Naive B cell (primary cell): ENCODE measurements at places on chromosomes 4 and X.

DNA sequence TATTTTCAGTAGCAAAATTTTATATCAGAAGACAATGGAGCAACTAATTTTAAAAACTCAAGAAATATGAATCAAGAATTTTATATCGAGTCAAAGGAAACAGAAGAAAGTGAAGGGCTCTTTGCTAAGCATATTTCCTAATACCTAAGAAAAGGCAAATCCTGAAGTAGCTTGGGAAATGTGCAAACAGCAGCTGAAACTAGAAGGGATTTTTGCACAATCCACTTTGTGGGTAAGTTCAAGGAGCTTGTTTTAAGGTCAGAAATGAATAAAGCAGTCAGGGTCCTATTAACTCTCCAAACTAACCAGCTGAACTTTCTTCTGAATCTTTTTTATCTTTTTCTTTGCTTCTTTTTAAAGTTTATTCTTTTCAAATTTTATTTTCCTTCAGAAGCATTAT is 500.9 kb upstream of the CXorf51A start:
- no peak for DNase-seq

- no peak for DNase-seq
These were observed 83.0 kb downstream of the AFF1 start for GRCh38 chr4:87017580-87018342.

- DNase-seq = no peak
These were observed 18.8 kb downstream of the IL3RA start for GRCh38 chrX:1355131-1356046.

DNA sequence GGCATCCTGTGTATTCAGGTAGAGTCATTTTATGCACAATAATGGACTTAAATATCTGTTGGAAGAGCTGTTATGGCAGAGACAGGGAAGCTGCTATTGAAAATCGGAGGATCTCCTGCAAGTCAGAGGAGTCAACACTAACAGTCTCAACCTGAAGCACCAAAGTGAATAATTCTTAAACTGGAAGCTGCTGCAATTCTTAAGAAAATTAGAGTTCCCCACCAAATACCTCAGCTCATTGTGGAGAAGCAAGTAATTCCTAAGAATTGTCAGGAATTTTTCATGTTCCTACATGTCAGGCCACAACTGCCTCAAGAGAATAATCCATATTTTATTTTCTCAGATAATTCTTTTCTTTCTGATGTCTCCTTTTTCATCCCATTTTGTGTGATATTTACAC is 892.6 kb upstream of the LCORL start:
- no peak for DNase-seq

DNA sequence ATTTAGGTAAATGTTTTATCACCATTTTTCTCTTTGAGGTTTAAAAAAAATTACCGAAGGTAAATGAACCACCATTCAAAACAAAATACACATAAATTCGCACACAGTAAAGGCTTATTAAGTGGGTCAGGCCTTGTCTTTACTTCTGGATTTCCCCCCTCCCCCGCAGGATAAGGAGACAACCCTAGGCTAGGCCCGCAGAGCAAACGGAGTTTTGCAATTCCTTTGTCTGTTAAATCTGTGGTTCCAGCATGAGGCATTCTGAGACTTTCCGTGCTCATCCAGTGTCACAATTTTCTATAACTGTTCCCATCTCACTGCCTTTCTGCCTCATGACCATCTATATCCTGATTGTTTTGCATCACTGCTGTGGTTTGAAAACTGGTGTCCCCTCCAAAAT is 307.4 kb downstream of the DCHS2 start:
- no peak for DNase-seq

DNA sequence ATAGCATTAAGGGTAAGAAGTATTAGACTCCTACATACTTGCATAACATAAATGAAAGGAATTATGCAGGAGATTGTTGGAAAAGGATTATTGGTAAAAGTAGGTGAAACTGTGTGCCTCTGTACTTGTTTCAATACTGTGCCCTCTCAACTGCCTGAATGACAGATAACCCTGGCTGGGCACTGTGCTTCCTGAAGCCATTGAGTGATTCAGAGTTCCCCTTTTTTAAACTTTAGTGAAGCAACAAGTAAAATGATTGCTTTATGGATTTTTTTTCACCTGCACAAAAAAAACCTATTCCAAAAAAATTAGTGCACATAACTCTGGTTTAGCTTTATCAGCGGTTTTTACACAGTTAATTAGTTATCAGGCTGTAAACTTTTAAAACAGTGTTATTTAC is 204.8 kb downstream of the TRAM1L1 start:
- no peak for DNase-seq

DNA sequence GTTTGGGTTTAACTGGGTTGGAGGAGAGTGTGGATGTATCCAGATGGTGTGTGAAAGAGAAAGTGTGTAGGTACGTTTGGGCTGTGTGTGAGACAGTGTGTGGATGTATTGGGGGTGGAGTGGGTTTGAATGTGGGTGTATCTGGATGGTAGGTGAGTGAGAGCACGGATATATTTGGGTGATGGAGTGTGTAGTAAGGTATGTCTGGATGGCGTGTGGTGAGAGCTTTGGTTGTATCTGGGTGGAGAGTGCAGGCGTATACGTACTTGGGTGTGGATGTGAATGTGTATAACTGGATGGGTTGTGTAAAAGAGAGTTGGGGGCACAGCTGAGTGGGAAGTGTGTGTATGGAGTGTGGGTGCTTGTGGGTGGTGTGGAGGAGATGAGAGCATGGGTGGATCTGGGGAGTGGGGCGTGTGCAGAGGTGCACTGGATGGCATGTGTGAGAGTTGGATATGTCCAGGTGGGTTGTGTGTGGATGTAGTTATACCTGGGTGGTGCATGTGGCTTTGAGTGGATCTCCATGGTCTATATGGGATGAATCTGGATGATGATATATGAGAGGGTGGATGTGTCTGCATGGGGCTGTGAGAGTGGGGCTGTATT is 6.8 kb downstream of the GPR173 start:
- no peak for DNase-seq

GRCh38 chr4:54063737-54064316 is 578 bp downstream of the CHIC2 start:
- DNase-seq = peak; percentile 55

- peak; percentile 32 for DNase-seq
These were observed 5.3 kb downstream of the APOO start for GRCh38 chrX:23902419-23902818.

- DNase-seq = no peak
These were observed at the start of gene EGF for GRCh38 chr4:109912706-109913595. EGF (plus strand) TSS chr4:109912883; CDS start chr4:109913336, 453 bp downstream.

- no peak for DNase-seq
These were observed 38.8 kb downstream of the FGF2 start for GRCh38 chr4:122865425-122865824.

- no peak for DNase-seq
These were observed 77.6 kb upstream of the PACRGL start for GRCh38 chr4:20622701-20623100.

GRCh38 chr4:3220476-3221183 is 28.3 kb upstream of the MSANTD1 start:
- DNase-seq = no peak

DNA sequence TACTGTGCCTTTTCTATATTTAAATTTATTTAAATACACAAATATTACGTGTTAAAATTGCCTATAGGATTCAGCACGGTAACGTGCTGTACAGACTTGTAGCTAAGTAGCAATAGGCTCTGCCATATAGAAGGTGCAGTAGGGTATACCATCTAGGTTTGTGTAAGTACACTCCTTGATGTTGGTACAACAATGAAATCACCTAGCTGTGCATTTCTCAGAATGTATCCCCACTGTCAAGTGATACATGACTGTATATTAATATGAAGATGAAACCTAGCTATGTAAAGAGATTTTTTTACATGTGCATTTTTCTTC is 431.2 kb downstream of the KCTD8 start:
- no peak for DNase-seq

DNA sequence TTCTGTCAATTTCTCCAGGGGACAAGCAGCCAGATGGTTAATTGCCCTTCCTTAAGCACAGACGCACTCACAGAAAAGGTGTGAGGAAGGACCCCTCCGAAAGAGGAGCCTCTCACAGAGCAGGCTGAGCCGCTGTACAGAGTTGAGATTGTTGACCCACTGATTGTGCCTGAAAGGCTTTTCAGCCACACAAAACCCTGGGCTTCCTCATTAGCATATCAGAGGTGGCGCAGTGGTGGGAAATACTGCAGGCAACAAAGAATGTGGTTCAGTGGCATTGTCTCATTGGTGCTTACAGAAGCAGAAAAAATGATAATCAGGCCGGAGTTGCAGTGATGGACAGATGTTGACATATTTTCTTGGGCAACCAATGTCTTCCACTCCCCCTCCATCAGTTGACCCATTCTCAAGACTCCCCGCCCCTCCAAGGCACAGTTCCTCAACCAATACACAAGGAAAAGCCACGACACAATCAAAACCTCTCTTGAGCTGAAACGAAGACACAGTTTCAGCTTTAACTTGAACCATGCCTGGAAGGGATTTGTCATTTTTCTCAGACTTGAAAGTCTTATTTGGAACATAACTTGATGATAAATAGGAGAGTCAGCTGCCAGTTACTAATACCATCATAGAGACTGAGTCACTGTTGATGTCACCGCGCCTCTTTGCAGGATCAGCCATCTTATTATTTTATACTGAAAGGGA is 53.1 kb downstream of the ATXN3L start:
- no peak for DNase-seq

DNA sequence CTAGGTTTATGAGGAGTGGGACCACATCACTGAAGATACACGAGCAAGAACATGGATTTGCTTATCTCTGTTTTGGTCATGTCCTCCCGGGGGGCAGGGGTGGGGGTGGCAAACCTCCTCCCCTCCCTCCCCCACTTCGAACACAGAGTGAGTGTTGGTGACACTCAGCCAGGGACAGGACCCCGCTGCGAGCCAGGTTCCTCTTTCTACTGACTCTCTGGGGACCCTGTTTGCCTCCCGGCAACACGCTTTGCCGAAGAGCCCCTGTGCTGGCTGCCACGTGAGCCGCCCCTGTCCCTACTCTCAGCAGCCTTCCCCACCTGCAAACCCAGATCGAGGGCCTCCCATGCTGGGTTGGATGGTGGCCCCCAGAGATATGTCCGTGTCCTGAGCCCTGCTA is 34.7 kb downstream of the P2RY8 start:
- DNase-seq = peak; percentile 89

DNA sequence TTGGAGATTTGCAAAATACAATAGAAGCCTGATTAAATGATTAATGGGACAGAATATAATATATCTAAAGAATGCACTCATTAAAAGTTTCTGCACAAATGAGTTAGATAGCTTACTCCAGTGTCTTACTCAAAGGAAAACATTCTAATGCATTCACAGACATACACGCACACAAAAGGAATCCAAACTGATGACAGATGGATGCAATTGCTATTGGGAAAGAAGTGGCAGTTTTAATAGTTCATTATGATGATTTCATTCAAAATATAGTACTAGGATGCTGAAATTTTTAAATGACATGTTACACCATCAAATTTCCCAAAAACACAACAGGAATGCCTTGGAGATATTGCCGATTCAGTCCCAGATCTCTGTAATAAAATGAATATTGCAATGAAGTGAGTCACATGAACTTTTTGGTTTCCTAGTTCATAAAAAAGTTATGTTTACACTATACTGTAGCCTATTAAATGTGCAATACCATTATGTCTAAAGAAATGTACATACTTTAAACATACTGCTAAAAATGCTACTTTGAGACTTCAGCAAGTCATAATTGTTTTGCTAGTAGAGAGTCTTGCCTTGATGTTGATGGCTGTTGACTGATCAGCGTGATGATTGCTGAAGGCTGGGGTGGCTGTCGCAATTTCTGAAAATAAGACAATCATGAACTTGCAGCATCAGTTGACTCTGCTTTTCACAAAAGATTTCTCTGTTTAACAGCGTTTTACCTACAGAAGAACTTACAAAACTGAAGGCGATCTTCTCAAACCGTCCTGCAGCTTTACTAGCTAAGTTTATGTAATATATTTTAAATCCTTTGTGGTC is 45.6 kb downstream of the BBS12 start:
- DNase-seq = no peak

GRCh38 chr4:152243896-152244595 is 291.8 kb downstream of the FBXW7 start:
- no peak for DNase-seq

DNA sequence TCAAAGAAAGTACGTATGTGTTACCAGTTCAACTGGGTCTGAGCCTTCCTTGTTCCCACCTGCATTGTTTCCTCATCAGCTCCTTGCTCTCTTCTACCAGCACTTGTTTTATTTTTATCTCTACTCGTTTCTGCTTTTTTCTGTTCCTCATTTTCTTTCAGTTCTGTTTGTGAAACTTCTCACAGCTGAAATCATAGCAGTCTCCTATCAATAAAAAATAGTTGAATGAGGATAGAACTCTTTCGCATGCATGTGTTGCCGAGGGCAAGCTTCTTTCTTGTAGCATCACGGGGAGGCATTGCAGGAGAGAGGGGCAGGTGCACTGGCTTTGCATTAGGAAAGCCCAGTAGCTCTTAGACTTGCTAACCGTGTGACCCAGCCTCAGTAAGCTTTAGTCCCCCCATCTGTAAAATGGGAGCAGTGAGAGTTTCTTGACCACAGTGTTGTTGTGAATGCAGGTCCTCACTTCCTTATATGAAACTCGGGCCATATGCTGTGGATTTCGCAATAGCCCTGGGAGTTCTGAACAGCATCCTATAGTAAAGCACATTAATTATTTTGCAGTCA is 24.7 kb downstream of the OFD1 start:
- peak; percentile 80 for DNase-seq

GRCh38 chr4:76867880-76868655 is 29.9 kb downstream of the SOWAHB start:
- no peak for DNase-seq

- no peak for DNase-seq
These were observed 68.0 kb downstream of the NFKB1 start for GRCh38 chr4:102569200-102569599.

DNA sequence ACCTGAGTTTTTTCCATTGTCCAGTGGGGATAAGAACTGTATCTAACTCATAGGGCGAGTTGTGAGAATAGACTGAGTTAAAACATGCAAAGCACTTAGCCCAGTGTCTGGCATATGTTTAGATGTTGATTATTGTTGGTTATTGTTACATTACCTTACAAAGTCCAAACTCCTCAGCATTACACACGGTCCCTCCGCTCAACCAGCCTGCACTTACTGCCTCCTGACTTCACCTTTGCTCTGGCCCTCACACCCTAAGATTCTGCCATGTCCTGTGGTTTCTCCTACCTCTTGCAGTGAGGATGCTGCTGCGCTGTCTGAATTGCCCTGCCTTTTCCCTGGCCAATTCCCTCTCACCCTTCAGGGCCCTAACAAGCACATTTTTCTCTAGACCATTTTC is 302.2 kb upstream of the GALNT7 start:
- no peak for DNase-seq

DNA sequence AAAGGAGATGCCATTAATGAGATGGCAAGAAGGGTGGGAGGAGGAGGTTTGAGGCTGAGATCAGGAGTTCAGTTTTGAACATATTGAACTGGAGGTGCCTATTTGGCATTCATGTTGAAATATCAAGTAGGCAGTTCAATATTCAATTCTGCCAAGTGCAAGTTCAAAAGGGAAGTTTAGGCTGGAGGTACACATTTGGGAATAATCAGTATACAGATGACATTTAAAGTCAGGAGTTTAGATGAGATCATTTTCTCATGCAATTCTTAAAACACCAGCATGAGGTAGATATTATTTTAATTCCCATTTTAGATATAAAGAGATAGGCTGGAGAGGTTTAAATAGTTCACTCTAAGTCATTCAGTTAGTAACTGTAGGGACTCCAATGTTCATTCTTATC is 26.1 kb downstream of the COQ2 start:
- DNase-seq = no peak
